ENCODE measurements at places on chromosomes 3 and 15.

DNA sequence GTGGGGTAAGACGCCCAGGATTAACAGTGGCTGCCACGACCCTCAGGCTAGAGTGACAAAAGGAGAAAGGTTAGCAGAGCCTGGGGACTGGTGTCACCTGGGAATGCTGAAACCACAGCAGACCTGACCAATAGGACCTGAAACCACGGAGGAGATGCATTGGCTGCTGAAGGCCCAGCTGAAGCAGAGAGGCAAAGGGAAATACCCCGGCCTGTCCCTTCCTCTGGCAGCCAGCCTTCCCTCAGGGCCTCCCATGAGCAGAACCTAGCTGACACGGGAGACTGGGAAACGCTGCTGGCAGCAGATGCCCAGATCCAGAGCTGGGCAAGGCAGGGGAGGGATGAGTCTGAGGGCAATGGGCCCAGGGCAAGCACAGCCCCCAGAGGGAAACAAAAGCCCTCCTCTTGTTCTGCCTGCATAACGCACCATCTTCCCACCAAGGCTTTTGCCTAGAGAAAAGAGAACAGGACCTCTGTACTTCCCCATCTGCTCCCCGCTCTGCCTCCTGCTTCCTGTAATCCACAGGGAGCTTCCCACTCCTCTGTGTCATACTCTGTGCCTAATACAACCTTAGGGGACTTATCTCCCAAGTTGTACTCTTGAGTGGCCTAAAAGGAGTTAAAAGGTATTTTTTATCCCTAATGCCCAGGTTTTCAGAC, 216.2 kb downstream of the ABHD5 start:
- no peak for DNase-seq

GRCh38 chr3:7520059-7520458, 659.1 kb downstream of the GRM7 start:
- DNase-seq: no peak

DNA sequence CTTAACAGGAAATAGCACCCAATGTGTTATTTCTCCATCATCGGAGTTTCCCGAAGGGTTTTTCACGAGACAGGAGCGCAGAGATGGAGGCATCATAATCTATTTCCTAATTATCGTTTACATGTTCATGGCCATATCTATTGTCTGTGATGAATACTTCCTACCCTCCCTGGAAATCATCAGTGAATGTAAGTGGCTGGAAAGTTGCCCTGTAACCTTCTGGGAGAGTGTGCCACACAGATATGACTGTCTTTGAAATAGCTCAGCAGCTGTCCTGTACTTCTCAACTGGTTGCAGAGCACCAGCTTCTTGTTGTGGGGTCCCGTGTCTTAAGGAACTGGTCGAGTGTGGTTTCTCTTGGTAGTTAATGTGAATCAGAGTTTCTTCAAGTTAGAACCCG, 1.1 kb downstream of the SLC24A5 start:
- DNase-seq: no peak

DNA sequence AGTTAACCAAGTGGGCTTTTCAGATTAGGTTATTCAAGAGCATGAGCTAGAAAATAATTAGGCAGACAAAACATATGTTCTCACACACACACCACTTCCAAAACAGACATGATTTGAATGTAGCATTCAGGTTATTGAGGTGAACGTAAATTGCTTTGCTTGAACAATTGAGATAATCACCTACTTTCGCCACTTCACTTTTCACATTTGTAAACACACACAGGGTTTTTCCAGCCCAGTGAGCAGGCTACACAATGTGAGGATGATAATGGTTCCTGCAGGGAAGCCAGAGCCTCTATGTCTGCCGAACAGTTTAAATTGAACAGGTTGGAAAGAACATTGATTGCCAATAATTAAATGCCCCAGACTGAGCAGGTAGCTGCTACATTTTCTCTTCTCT, 560.8 kb downstream of the OCA2 start:
- no peak for DNase-seq

- DNase-seq: peak; percentile 60
These were observed 13.7 kb downstream of the TKT start for GRCh38 chr3:53242155-53242554.

DNA sequence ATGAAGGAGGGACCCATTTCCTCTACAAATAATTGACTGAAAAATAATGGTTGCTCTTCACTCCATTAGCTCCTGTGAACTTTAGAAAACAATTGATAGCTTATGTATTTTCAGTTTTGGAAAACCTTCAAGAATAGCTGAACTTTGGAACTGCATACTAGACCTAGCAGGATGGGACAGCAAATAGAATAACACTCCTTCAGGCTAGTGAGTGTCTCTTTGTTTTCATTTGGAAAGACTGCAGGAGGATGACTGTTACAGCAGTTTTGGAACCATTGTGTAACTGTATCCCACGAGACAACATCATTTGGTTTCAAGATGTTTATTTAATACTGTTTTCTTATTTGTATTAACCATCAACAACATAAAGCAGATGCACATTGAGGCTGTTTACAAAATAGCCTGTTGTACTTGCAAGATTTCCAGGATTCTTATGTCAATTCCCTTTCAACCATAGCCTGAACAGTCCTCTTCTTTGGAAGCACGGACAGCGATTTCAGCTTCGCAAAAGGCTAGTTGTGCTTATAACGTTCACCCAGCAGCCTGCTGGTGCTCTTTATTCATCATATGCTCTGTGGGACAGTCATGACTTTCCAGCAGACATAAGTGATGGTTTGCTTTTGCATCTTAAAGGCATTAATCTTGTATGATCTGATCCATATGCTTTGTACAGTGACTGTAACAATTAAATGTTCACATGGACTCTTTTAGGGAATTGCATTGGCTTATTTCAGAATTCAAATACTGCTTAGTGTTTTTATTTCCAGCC, 335.5 kb downstream of the IL5RA start:
- no peak for DNase-seq

DNA sequence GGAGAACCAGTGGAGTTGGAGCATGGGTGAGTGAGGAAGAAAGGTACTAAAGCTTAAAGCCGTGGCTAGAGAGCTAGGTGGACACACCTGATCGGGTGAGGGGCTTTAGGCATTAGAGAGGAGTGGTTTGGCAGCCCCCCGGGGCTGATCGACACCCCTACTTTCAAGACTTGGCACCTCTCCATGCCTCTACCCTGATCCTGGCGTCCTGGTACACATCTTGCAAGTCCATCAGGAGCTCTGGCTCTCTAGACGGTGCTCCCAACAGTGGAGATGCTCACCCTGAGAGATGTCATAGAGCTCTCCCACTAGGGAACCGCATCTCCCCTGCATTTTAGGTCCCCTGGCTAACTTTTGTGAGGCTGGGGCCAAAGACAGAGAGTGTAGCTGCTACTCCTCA, 98.1 kb downstream of the XXYLT1 start:
- DNase-seq: no peak

DNA sequence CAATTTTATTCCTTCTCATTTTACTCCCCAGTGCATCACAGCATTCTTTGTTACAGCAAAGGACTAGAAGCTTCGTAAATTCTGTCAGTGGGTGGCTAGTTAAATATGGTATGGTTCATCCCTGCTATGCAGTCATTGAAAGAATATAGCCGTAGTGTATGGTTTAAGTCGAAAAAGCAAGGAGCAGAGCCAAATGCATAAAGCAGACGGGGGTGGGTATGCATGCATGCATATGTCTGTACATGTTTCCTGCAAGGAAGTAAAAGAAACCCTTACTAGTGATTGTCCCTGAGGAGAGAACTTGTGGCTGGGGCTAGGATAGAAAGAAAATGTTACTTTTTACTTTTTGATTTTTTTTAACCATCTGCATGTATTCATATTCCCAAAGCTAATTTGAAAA, 19.9 kb downstream of the RBP2 start:
- DNase-seq: no peak

DNA sequence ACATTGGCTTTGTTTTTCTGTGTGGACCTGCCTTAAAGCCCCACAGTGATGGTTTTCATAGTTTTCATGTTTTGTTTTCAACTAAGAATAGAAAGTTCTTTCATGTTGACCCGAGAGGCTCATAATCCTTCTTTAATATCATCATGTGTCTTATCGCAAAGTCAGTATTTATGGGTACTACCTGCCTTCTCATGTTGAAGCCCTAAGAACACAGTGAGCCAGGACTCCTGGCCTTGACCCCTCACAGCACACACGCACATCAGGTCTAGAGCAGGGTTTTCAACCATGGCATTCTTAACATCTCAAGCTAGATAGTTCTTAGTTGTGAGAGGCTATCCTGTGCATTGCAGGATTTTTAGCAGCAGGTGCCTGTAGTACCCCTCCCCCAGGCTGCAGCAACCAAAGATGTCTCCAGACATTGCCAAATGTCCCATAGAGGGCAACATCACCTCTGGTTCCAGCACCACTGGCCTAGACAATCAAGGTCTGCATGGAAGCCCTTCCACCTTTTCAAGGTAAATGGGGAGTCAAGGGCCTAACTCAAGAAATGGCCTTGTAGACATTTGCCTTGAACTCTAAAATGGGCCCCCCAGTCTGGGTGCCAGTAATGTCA, 118.3 kb downstream of the MTHFS start:
- DNase-seq: no peak

All from hematopoietic multipotent progenitor cell treated with erythropoietin and hydrocortisone succinate and interleukin-3 and kit ligand, for 4 days (in vitro differentiated cells).